ENCODE measurements at places on chromosomes 6 and 20.

DNA sequence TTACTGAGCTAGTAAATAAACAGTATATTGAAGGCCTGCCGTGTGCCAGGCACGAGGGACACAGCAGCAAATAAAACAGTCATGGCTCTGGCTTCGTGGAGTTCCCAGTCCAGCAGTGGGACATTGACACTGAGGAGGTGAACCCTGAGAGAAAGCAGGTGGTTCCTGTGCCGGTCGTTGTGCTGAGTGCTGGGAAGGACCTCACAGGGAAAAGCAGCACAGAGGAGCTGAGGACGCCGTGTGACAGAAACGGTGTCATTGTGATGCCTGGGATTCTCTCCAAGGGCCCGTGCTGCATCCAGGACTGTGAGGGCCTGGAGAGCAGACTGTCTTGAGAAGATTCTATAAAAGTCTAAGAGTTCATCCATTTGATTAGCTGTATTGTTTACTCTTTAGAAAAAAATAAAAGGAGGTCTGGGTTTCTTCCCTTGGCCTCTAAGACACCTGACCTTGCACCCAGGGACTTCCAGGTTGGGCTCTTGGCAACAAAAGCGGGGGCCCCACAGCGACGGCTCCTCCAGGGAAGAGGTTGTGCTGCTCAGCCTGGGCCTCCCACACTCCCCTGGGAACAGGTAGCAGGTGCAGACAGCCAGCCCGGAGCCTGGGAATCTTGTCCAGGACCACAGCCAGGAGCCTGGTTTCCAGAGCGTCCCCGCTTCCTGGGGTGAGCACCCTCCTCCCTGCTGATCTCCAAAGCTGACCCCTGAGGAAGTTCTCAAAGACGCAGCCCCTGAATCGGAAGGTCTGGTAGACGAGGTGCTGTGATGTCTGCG lies 251.2 kb upstream of the PMEPA1 start:
- no peaks in the 10 kb centered on the region for H3K4me1 ChIP-seq
- no peaks in the 10 kb centered on the region for H3K36me3 ChIP-seq
- H3K4me3 ChIP-seq: no peak overlapping the region
- H3K27ac ChIP-seq: no peak overlapping the region

DNA sequence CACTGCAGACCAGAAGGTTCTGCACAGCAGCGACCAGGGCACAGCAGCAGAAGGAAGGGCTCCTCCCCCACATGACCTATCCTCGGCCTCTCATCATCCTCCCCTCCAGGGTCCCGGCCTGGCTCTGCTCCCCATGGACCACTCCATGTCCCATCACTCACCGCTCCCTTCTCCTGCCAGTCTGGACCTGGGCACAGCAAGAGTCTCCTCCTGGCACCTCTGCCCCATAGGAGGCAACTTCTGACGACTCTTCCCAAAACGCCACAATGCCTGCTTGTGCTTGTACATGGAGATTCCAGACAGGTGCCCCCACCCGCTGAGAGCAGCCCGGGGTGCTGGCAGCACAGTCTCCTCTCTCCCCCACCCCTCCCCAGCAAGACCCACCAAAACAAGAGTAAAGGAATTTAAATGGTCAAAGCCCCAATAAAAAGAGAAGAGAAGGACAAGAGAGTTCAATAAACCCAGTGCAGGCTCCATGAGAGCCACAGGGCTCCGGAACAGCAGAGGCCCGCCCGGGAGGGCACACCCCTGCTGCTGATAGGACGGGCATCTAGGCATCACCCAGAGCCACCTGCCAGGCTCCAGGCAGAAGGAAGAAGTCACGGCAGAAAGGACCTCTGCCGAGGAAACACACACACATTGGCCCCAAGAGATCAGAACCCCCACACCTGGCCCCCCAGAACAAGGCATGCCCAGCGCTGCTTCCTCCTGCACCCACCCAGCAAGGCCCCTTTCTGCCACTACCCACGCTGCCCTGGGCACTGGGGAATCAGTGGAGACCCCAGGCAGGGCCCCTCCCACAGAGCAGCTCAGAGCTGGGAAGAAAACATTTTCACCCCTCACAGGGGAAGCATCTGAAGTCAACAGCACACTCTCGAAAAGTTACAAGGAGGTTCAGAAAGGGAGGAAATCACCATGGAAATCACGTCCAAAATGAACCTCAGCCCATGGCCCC lies 15.2 kb downstream of the TAF4 start:
- H3K4me3 ChIP-seq: no peak overlapping the region
- no peak for DNase-seq
- no peak overlapping the region for H3K27ac ChIP-seq
- H3K36me3 ChIP-seq: no peaks in the 10 kb centered on the region
- peaks cover 64% of the 10 kb centered on the region for H3K4me1 ChIP-seq
- no peaks in the 10 kb centered on the region for H3K27me3 ChIP-seq

DNA sequence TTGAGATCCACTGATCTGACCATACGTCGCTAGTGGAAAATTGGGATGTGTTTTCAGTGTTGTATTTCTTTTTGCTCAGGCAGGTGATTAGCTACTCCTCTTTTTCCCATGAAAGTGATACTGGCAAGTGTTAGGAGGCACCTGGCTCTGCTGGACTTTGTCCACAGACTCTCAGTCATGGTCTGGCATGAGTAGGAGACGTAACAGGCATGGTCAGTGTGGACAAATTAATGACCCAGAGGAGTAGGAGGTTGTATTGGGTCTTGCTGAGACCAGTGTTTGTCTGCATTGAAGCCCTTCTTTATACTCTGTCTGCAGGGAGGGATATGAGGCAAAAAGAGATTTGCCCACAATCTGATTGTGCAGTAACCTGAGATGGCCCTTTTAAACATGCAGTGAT lies 178.7 kb downstream of the DTNBP1 start:
- no peaks in the 10 kb centered on the region for H3K27me3 ChIP-seq
- peaks cover 40% of the 10 kb centered on the region for H3K4me1 ChIP-seq
- peaks cover 22% of the 10 kb centered on the region for H3K36me3 ChIP-seq

- no peak overlapping the region for H3K27ac ChIP-seq
- no peaks in the 10 kb centered on the region for H3K4me1 ChIP-seq
- H3K27me3 ChIP-seq: no peaks in the 10 kb centered on the region
These were observed 485.6 kb upstream of the SYNCRIP start for GRCh38 chr6:86128130-86128814.

All from activated CD8-positive, alpha-beta T cell treated with anti-CD3 and anti-CD28 coated beads for 36 hours (primary cell).